ENCODE measurements at places on chromosomes 5 and 9. TPM values are rescaled to one million over a fixed set of nuclear protein-coding genes. Genes with fewer than 3 reads are reported as not detected.
A peak's percentile ranks its signal among the peaks of the same experiment; 100 is the strongest.

The ADAMTS6 gene
- 0.05 TPM for total RNA-seq

The SHOC1 gene
- not detected for total RNA-seq

The PAEP gene
- total RNA-seq: not detected

The GLE1 gene
- 56.7 TPM for total RNA-seq

The GCNT4 gene
- 1.4 TPM for total RNA-seq

The DDX4 gene
- not detected for total RNA-seq

The NR2F1-AS1 gene
- not detected for total RNA-seq

The PAPPA gene
- 1.1 TPM for total RNA-seq

The SMIM33 gene
- not detected for total RNA-seq

The GPR151 gene
- not detected for total RNA-seq

- no peaks in the 10 kb centered on the region for H3K36me3 ChIP-seq
- no peaks in the 10 kb centered on the region for H3K27me3 ChIP-seq
- no peak for DNase-seq
- H3K4me1 ChIP-seq: no peaks in the 10 kb centered on the region
- no peak overlapping the region for H3K27ac ChIP-seq
- H3K4me3 ChIP-seq: no peak overlapping the region
Observed at GRCh38 chr9:28264368-28264767, 691.1 kb upstream of the C9orf72 start.

GRCh38 chr9:103804077-103804735 is 289.9 kb upstream of the SMC2 start:
- no peak for DNase-seq
- no peak overlapping the region for H3K27ac ChIP-seq
- H3K4me1 ChIP-seq: no peaks in the 10 kb centered on the region
- no peaks in the 10 kb centered on the region for H3K36me3 ChIP-seq

DNA sequence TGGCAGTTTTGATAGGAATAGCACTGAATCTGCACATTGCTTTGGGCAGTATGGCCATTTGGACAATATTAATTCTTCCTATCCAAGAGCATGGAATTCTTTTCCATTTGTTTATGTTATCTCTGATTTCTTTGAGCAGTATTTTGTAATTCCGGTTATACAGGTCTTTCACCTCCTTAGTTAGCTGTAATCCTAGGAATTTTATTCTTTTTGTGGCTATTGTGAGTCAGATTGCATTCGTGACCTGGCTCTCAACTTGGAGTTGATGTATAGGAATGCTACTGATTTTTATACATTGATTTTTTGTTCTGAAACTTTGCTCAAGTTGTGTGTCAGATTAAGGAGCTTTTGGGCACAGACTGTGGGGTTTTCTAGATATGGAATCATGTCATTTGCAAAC is 24.0 kb downstream of the TMEM161B start:
- H3K4me1 ChIP-seq: peaks cover 7% of the 10 kb centered on the region
- DNase-seq: no peak
- no peaks in the 10 kb centered on the region for H3K27me3 ChIP-seq

DNA sequence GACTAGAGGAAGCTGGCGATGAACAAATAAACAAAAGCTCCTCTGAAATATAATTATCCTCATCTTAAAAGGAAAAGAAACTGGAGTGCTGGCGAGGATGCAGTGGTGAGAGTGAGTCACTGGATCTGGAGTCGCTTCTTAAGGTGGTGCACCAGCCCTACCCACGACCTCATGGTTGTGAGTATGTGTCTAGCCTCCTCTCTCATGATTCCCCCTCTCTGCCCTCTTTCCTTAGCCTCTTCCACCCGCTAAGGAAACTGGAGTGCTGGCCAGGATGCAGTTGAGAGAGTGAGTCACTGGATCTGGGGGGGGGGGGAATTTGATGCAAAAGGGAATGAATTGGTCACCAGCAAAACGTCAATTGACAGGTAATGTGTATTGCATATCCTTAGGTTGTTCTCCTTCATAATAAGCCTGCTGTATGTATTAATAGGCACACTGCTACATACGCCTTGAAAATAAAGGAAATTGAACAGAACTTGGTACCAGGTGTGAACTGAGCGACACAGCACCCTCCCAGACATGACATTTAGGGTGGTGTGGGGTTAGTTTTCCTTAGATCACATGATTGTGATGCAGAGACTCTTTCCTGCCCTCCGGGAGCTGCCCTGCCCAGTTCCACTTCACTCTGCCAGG is 36.3 kb upstream of the EBF1 start:
- no peak overlapping the region for H3K27ac ChIP-seq
- H3K27me3 ChIP-seq: no peaks in the 10 kb centered on the region
- DNase-seq: no peak
- H3K4me3 ChIP-seq: no peak overlapping the region

DNA sequence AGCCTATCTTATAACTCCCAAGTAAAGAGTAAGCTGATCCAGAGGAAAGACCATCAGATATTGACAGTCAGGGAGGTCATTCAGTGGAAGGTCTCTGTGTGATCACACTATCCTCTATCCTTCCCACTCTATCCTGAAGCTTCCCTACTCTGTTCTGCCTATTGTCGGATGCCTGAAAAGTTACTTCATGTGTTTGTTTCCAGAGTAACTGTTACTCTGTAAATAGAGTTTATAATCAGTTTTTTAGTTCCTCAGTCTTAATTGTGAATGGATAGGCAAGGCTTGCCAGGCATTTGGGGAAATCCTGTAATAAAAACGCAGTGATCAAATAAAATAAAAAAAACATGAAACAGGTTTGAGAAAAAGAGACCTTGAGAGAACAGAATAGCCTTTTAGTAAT is 79.8 kb downstream of the XRCC4 start:
- no peak for DNase-seq
- H3K4me3 ChIP-seq: no peak overlapping the region
- no peaks in the 10 kb centered on the region for H3K27me3 ChIP-seq
- H3K4me1 ChIP-seq: no peaks in the 10 kb centered on the region
- H3K27ac ChIP-seq: no peak overlapping the region
- H3K36me3 ChIP-seq: no peaks in the 10 kb centered on the region

DNA sequence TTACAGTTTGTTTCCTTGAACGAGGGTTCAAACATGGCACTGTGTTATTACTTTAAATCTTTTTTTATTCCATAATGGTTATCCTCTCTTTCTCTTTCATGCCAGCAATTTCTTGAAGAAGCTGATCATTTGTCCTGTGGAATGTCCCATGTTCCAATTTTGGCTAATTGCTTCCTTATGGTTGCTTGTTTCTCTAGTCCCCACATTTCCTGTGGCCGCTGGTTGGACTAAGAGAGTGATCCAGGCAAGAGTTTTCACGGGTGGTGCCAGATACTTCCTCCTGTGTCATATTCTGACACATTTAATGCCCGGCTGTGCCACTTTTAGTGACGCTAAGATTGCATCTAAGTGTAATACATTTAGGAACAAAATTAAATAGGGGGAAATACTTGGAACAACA is 83.8 kb upstream of the FAM169A start:
- H3K4me1 ChIP-seq: no peaks in the 10 kb centered on the region
- H3K36me3 ChIP-seq: no peaks in the 10 kb centered on the region
- H3K4me3 ChIP-seq: no peak overlapping the region

DNA sequence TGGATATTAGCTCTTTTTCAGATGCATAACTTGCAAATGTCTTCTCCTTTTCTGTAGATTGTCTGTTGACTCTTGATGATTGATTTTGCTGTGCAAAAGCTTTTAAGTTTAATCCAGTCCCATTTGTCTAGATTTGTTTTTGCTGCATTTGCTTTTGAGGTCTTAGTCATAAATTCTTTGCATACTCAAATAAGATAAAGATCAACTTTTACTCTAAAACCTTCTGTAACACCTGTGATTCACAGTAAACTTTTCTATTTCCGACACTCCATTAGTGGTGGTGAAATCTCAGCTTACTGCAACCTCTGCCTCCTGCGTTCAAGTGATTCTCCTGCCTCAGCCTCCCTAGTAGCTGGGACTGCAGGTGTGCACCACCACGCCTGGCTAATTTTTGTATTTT is 239.0 kb upstream of the ST8SIA4 start:
- no peaks in the 10 kb centered on the region for H3K4me1 ChIP-seq
- H3K4me3 ChIP-seq: no peak overlapping the region
- DNase-seq: no peak
- no peaks in the 10 kb centered on the region for H3K36me3 ChIP-seq

DNA sequence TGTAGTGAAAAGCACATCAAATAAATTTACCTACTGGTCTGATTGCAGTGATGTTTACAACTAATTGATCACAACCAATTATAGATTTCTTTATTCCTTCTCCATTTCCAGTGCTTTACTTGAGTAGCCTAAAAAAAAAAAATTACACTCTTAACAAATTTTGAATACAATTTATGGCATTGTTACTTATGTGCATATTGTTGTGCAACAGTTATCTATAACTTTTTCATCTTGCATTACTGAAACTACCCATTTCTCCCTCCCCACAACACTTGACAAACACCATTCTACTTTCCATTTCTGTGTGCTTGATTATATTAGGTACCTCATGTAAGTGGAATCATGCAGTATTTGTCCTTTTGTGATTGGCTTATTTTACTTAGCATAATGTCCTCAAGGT is 12.3 kb downstream of the RMI1 start:
- no peak overlapping the region for H3K27ac ChIP-seq
- H3K27me3 ChIP-seq: no peaks in the 10 kb centered on the region
- H3K4me1 ChIP-seq: no peaks in the 10 kb centered on the region
- no peaks in the 10 kb centered on the region for H3K36me3 ChIP-seq
- H3K4me3 ChIP-seq: no peak overlapping the region

- H3K36me3 ChIP-seq: no peaks in the 10 kb centered on the region
- peak overlapping the region; percentile 97 for H3K4me3 ChIP-seq
- DNase-seq: no peak
- H3K27ac ChIP-seq: peak overlapping the region; percentile 98
- peaks cover 40% of the 10 kb centered on the region for H3K4me1 ChIP-seq
Observed at GRCh38 chr5:136133222-136133921, 727 bp downstream of the SMAD5 start.

DNA sequence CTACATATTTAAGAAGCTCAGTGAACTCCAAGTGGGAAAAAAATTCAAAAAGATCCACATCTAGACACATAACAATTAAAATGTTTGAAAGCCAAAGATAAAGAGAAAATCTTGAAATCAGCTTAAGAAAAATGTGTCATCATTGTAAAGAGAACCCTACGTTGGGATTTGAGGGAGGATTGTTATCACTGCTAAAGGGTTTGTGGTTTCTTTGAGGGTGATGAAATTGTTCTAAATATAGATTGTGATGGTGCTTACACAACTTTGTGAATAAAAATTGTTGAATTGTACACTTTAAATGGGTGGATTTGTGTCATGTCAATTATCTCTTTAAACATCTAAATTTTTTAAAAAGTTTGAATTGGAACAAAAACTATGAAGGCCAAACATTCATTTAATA is 92.2 kb upstream of the ADAMTS19 start:
- H3K4me3 ChIP-seq: no peak overlapping the region
- H3K36me3 ChIP-seq: no peaks in the 10 kb centered on the region
- DNase-seq: no peak
- H3K4me1 ChIP-seq: no peaks in the 10 kb centered on the region
- no peak overlapping the region for H3K27ac ChIP-seq

DNA sequence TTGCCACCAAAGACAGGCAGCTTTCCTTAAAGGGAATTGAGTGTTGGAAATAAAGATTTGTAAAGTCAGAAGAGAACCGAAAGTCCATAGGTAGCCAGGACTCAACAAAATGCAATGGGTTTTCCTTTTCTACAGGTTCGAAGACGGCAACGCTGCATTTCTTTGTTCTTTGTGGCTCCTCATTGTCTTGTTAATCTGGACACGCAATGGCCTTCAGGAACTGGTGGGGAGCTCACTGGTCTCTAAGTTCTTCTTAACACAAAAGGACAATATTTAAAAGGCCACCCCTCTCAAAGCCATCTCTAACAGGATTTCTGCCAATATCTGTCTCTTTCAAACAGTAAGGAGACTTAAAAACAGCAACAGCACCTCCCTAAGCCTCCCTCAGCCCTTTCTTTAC is 170.6 kb downstream of the RMI1 start:
- no peak overlapping the region for H3K4me3 ChIP-seq
- H3K36me3 ChIP-seq: no peaks in the 10 kb centered on the region
- no peaks in the 10 kb centered on the region for H3K27me3 ChIP-seq
- no peak for DNase-seq

DNA sequence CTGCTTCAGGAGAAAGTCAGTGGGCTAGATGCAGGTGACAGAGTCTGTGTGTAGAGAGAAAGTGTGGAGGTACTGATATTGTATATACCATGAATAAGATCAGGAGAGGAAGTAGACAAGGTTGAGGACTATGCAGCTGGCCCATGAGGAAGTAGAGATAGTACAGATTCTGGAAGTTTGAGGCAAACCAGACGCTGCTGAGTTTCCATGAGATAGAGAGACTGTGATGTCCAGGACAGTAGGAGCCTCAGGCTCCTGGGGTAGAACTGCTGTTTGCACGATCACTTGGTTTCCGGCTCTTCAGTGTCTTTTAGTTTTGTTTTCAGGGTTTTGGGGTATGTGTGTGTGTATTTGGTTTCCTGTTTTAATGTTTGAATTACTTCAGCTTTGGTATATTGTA is 13.6 kb downstream of the OTULINL start:
- H3K27ac ChIP-seq: no peak overlapping the region
- no peaks in the 10 kb centered on the region for H3K4me1 ChIP-seq
- no peaks in the 10 kb centered on the region for H3K36me3 ChIP-seq
- H3K27me3 ChIP-seq: no peaks in the 10 kb centered on the region

- H3K36me3 ChIP-seq: no peaks in the 10 kb centered on the region
- H3K27me3 ChIP-seq: no peaks in the 10 kb centered on the region
- H3K4me1 ChIP-seq: no peaks in the 10 kb centered on the region
- H3K27ac ChIP-seq: no peak overlapping the region
Observed at GRCh38 chr5:31153521-31153920, 40.0 kb upstream of the CDH6 start.

GRCh38 chr5:139378941-139379361 is 4.1 kb downstream of the SLC23A1 start:
- H3K27ac ChIP-seq: no peak overlapping the region
- no peak for DNase-seq
- H3K4me3 ChIP-seq: no peak overlapping the region
- no peaks in the 10 kb centered on the region for H3K36me3 ChIP-seq
- H3K4me1 ChIP-seq: peaks cover 5% of the 10 kb centered on the region

DNA sequence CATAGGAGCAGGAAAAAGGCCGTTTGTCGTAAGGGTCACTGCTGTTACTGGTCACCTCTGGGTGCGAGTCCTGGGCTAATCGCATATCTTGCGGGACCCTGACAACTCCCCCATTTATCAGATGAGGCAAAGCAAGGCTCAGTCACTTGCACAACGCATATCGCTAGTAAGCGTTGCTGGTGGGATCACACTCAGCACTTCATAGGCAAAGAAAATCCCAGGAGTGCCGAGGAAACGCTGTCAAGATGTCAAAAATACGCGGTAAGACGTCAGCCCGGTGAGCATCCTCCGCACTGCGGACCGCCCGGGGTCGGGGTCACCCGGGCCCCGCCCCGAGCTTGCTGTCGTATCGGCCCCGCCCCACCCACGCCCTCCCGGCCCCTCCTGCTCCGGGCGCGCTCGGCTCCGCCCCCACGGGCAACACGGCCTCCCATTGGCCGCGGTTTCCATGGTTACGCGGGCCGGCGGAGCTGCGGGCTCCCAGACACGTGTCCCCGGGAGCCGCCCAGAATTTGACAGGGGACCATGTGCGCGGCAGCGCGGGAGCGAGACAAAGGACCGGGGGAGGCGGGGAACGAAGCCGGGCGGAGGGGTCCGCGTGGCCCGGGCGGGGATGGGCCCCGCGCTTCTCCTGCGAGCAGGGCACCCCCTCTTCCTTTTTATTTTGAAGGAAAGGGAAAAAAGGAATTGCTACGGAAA is 80.2 kb upstream of the IER5L start:
- H3K36me3 ChIP-seq: no peaks in the 10 kb centered on the region
- H3K27me3 ChIP-seq: peaks cover 8% of the 10 kb centered on the region
- DNase-seq: peak; percentile 66
- peak overlapping the region; percentile 34 for H3K27ac ChIP-seq
- peaks cover 23% of the 10 kb centered on the region for H3K4me1 ChIP-seq

GRCh38 chr5:147997486-147997885 is 66.3 kb upstream of the SPINK5 start:
- no peaks in the 10 kb centered on the region for H3K36me3 ChIP-seq
- no peak for DNase-seq
- H3K27ac ChIP-seq: no peak overlapping the region
- no peak overlapping the region for H3K4me3 ChIP-seq
